Pericardium fibroblast (primary cell): ENCODE measurements at places on chromosomes 11 and 22. TPM values are rescaled to one million over a fixed set of nuclear protein-coding genes. Genes with fewer than 3 reads are reported as not detected.

The TYR gene
- not detected in 2 replicates for total RNA-seq

The DNAJB7 gene
- total RNA-seq: not detected in 2 replicates

The MARK2 gene
- total RNA-seq: 12.7 and 14.0 TPM in 2 replicates

The DNAL4 gene
- total RNA-seq: 15.5 and 15.6 TPM in 2 replicates

The IL17RA gene
- total RNA-seq: 8.8 and 11.2 TPM in 2 replicates

The TEX12 gene
- total RNA-seq: not detected in 2 replicates

The MICAL3 gene
- 7.7 and 19.6 TPM in 2 replicates for total RNA-seq

The CWC15 gene
- total RNA-seq: 26.0 and 35.2 TPM in 2 replicates

The DENND6B gene
- total RNA-seq: 6.6 and 8.5 TPM in 2 replicates

The TREH gene
- total RNA-seq: not detected in 2 replicates

The BIK gene
- total RNA-seq: not detected in 2 replicates

The MSANTD2 gene
- 6.5 and 9.0 TPM in 2 replicates for total RNA-seq

The CREB3L1 gene
- 55.3 and 60.9 TPM in 2 replicates for total RNA-seq

The OR4A16 gene
- total RNA-seq: not detected in 2 replicates

The TAGLN gene
- 405 and 3,406 TPM in 2 replicates for total RNA-seq

The TRIM22 gene
- 15.5 and 48.8 TPM in 2 replicates for total RNA-seq

The CABP7 gene
- not detected in 2 replicates for total RNA-seq

The SLC22A12 gene
- total RNA-seq: not detected in 2 replicates

The C11orf97 gene
- not detected in 2 replicates for total RNA-seq

The MYRF gene
- 3.8 and 25.6 TPM in 2 replicates for total RNA-seq

The MS4A1 gene
- not detected in 2 replicates for total RNA-seq

The TSPAN32 gene
- 0.82 TPM in 1 of 2 replicates, not detected in the other for total RNA-seq

The GGTLC3 gene
- not detected in 2 replicates for total RNA-seq

The VSIG10L2 gene
- total RNA-seq: under 0.01 TPM in 1 of 2 replicates, not detected in the other

The NRIP3 gene
- 0.94 and 1.1 TPM in 2 replicates for total RNA-seq
